ENCODE measurements at places on chromosomes 7 and 10. TPM values are rescaled to one million over a fixed set of nuclear protein-coding genes. Genes with fewer than 3 reads are reported as not detected.

DNA sequence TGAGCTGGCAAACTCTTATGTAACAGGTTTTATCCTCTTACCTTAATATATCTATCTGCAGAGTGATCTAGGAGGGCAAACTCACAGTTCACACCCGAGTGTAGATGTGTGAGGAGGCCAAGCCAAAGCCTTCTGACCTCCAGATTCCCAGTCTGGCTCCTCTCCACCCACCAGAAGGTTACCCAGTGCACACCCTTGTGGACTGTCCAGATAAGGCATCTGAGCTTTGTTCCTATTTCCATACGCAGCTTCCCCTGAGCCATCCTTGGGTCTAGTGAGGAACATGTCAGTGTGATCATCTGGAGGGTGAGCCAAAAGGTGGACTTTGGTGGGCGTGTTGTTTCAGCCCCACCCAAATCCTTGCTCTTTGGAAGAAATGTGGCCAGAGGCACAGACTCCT, 203.0 kb upstream of the MEOX2 start:
- no peaks in the 10 kb centered on the region for H3K36me3 ChIP-seq
- no peak overlapping the region for H3K27ac ChIP-seq
- no peak for DNase-seq
- no peak overlapping the region for H3K4me3 ChIP-seq
- H3K27me3 ChIP-seq: no peaks in the 10 kb centered on the region

ASIC3 gene
- not detected for polyA plus RNA-seq

NSUN6 gene
- 15.8 TPM for polyA plus RNA-seq

DNA sequence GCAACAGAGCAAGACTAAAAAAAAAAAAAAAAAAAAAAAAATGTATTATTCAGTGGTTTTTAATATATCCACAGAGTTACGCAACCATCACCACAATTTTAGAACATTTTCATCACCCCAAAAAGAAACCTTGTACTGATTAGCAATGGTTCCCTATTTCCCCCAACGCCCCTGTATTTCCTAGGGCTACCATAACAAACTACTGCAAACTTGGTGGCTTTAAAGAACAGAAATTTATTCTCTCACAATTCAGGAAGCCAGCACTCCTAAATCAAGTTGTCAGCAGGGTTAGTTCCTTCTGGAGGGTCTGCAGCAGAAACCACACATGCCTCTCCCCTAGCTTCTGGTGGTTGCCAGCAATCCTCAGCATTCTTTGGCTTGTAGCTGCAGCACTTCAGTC, 5.9 kb upstream of the NUP42 start:
- peaks cover 7% of the 10 kb centered on the region for H3K4me1 ChIP-seq
- no peak overlapping the region for H3K27ac ChIP-seq
- H3K36me3 ChIP-seq: no peaks in the 10 kb centered on the region
- H3K27me3 ChIP-seq: peaks cover under 1% of the 10 kb centered on the region

- no peak overlapping the region for H3K27ac ChIP-seq
- no peaks in the 10 kb centered on the region for H3K4me1 ChIP-seq
- H3K4me3 ChIP-seq: no peak overlapping the region
Observed at GRCh38 chr7:17123020-17123419, 175.4 kb upstream of the AHR start.

GRCh38 chr7:98777051-98777450, 92.8 kb downstream of the TMEM130 start:
- no peak for DNase-seq
- H3K27ac ChIP-seq: no peak overlapping the region
- no peaks in the 10 kb centered on the region for H3K4me1 ChIP-seq

DNA sequence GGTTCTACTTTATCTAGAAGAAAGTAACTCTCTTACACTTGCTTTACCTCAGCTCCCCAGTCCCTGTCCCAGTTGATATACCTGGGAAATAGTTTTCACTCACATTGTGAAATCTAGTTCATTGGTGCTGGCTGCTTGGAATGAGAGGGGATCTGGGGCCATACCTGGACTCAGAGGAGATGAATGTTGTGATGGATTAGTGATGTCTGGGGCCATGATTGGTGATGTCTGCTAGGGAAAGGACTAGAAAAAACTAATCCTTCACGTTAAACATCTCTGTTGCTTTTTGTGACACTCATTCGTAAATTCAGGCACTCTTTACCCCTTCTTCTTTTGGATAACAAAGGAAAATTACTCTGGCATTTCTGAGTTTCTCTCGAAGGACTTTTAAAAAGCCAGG, 152.4 kb downstream of the RAB11FIP2 start:
- no peaks in the 10 kb centered on the region for H3K36me3 ChIP-seq
- H3K27me3 ChIP-seq: peaks cover 2% of the 10 kb centered on the region
- H3K4me3 ChIP-seq: no peak overlapping the region
- H3K4me1 ChIP-seq: no peaks in the 10 kb centered on the region

All from immature natural killer cell (primary cell).